ENCODE measurements at places on chromosomes 3 and 15.

- DNase-seq: no peak
Measured at GRCh38 chr3:171380711-171381425, 79.3 kb downstream of the TNIK start.

DNA sequence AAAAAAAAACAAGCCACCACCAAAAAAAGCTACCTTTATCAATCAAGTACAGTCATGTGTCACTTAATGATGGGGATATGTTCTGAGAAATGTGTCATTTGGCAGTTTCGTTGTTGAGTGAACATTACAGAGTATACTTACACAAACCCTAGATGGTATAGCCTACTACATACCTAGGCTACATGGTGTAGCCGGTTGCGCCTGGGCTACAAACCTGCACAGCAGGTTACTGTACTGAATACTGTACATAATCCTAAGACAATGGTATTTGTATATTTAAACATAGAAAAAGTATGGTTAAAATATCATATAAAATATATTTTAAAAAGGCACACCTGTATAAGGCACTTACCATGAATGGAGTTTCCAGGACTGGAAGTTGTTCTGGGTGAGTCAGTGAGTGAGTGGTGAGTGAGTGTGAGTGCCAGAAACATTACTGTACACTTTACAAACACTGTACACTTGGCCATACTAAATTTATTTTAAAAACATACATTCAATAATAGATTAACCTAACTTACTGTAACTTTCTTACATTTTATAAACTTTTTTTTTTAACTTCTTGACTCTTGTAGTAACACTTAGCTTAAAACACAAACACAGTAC lies 25.9 kb upstream of the JMJD7 start:
- no peak for DNase-seq

DNA sequence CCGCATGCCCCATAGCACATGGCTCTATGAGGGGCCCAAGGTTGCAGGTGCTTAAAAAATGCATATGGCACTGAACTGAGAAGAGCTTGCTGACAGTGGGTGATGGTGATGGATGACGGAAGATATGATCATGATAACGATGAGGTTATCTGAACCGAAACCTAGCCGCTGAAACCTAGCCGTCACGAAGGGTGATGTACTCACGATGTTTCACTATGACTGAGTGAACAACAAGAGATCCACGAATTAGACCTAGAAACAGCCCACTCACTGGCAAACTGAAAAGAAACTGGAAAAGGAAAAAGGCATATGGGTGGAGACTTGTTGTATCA lies 57.6 kb upstream of the BCL6 start:
- DNase-seq: no peak

DNA sequence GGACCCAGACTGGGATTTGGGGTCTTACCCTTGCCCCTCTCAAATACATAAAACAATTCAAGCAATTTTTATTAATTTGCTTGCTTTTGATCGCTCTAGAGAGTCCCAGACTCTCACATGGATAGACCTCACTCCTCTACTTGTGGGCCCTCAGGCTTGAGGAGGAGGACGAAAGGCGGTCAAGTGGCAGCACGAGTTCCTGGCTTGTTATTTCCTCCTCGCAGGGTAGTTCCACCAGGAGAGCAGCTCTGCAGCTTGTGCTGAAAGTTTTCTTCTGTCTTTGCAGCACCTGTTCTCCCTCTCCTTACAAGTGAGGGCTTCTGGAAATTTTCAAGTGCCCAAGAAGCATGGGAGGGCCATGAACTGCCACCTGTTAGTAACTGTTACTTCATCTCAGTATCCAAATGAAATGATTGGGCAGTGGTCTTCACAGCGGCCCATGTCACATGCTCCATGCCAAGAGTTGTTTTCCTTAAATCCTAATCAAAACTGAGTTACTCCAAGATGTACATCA lies 22.7 kb downstream of the ABI3BP start:
- DNase-seq: no peak
